ENCODE measurements at places on chromosomes 12 and 14. TPM values are rescaled to one million over a fixed set of nuclear protein-coding genes. Genes with fewer than 3 reads are reported as not detected.

KRT81 gene
- total RNA-seq: not detected

RPS6KL1 gene
- total RNA-seq: not detected

PRKAB1 gene
- 22.6 TPM for total RNA-seq

NDUFA9 gene
- total RNA-seq: 72.4 TPM

SLC25A21 gene
- total RNA-seq: 2.0 TPM

KCNJ8 gene
- not detected for total RNA-seq

AGAP2 gene
- total RNA-seq: not detected

CEBPE gene
- total RNA-seq: not detected

PTPN11 gene
- total RNA-seq: 24.0 TPM

CDK17 gene
- 47.7 TPM for total RNA-seq

DPF3 gene
- total RNA-seq: 4.2 TPM

STXBP6 gene
- total RNA-seq: 13.6 TPM

KLRC4 gene
- not detected for total RNA-seq

TMEM132D gene
- 0.29 TPM for total RNA-seq

MYO1H gene
- total RNA-seq: not detected

B4GALNT1 gene
- total RNA-seq: not detected

Measured in stomach (tissue), 19 donors.